CD4-positive, alpha-beta T cell treated with Interferon gamma for 1 hour (primary cell): ENCODE measurements at places on chromosomes 11 and 22.

DNA sequence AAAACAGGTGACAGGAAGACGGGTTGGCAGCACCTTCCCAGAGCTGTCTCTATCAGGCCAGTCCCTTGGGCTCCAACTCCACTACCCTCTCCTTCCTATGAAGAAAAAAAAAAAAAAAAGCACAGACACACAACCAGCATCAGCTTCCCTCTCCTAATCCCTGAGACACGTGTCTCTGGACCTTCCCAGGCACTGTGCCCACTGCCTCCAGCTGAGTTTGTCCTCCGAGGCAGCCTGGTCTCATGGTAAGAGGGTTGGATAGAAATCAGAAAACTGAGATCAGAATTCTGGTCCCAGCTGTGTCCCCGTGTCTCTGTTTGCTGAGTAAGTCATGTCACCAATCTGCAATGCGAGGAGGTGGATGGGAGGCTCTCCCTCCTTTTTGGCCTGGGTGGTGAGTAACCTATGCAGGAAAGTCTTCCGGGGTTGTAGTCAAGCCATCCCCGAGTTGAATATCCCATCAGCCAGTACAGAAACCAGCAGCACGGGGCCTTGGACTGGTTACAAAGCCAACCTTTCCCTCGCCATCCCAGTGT, 193.7 kb upstream of the TBCEL start:
- DNase-seq = no peak

- no peak for DNase-seq
Observed at GRCh38 chr22:47561766-47562165, 799.3 kb downstream of the TBC1D22A start.

GRCh38 chr11:69950621-69951020, 127.5 kb upstream of the ANO1 start:
- no peak for DNase-seq

- peak; percentile 51 for DNase-seq
Observed at GRCh38 chr11:67276781-67277230, 10.5 kb downstream of the GRK2 start.

- no peak for DNase-seq
Observed at GRCh38 chr11:122663764-122664163, 8.2 kb downstream of the UBASH3B start.

- DNase-seq = no peak
Observed at GRCh38 chr11:62830904-62831519, 839 bp downstream of the STX5 start.

DNA sequence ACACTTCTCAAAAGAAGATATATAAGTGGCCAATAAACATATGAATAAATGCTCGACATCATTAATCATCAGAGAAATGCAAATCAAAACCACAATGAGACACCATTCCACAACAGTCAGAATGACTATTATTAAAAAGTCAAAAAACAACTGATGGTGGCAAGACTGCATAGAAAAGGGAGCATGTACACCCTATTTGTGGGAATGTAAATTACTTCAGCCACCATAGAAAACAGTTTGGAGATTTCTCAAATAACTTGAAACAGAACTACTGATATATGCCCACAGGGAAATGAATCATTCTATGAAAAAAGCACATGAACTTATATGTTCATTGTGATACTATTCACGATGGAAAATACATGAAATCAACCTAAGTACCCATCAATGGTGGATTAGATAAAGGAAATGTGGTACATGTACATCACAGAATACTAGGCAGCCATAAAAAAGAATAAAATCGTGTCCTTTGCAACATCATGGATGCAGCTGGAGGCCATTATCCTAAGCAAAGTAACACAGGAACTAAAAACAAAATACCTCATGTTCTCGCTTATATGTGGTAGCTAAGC, 42.4 kb downstream of the GLYATL2 start:
- no peak for DNase-seq

- no peak for DNase-seq
Observed at GRCh38 chr11:75204012-75204674, 36.4 kb upstream of the TPBGL start.
